ENCODE measurements at places on chromosomes 4 and X. TPM values are rescaled to one million over a fixed set of nuclear protein-coding genes. Genes with fewer than 3 reads are reported as not detected.

HS3ST1 gene
- 1.2 TPM for total RNA-seq

ADH1C gene
- total RNA-seq = 4.0 TPM

DIPK2B gene
- total RNA-seq = 14.0 TPM

SOWAHD gene
- not detected for total RNA-seq

C4orf33 gene
- total RNA-seq = 5.7 TPM
